ENCODE measurements at places on chromosomes 16 and 17.

GRCh38 chr16:6602405-6602804, 730.2 kb upstream of the RBFOX1 start:
- no peak for DNase-seq

DNA sequence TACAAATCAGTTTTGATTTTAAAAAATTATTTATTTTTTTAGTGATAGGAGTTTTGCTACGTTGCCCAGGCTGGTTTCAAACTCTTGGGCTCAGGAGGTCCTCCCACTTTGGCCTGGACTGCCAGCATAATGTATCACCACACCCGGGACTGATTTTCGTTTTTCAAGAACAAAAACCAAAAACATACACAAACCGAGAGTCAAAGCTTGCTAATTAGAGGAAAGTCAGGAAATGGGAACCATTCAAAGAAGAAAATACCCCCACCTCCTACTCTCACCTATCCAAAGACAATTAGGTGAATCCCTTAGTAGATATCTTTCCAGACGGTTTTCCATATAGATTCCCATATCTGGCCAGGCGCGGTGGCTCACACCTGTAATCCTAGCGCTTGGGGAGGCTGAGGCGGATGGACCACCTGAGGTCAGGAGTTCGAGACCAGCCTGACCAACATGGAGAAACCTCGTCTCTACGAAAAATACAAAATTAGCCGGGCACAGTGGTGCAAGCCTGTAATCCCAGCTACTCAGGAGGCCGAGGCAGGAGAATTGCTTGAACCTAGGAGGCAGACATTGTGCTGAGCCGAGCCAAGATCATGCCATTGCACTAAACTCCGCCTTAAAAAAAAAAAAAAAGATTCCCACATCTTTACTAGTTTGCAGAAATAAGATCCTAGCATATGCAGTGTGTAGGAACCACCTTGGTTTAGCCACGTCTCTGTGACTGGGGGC, 883 bp upstream of the SPN start:
- DNase-seq = no peak

- DNase-seq = no peak
These were observed 132.2 kb upstream of the HS3ST2 start for GRCh38 chr16:22681554-22682291.

- DNase-seq = peak; percentile 20
These were observed 53.5 kb downstream of the STX8 start for GRCh38 chr17:9522074-9522473.

- DNase-seq = no peak
These were observed 5.4 kb downstream of the MYO1C start for GRCh38 chr17:1486802-1487695.

DNA sequence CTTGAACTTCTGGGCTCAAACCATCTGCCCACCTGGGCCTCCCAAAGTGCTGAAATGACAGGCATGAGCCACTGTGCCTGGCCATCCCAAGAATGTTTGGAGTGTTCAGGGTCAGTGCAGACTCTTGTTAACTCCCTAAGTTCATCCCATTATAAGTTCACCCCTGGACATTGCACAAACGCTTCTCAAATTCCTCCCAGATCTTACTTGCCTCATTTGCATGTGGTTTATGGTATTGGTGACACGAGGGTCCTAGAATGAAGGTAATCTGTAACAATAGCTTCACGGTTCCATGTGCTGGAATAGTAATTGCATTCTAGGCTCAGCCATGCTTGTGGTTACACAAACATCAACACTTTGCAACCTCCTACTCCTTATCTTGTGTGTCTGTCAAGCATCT, 5.0 kb upstream of the CCDC42 start:
- no peak for DNase-seq

DNA sequence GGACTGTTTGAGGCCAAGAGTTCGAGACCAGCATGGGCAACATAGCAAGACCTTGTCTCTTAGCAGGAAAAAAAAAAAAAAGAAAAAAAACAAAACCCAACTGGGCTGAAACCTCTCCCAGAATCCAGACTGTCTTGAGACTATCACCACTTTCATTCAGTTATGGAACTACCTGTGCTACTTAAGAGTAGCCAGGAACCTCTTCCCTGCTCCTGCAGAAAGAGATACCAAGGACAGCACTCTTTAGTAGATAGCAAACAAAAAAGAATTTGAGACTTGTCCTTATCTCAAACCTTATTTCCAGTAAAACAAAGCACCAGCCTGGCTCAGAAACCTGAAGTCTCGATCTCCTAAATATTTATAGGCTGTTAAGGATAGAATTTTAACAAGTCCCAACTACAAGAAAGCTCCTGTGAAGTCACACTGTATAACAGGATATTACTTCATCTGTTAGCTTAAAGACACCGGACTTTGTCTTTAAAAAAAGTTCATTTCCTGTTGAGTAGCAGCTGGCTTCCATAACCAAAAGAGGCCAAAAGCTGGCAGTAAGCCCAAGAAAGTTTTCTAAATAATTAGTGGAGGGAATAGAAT, 5.1 kb downstream of the CDR2 start:
- no peak for DNase-seq

- DNase-seq = peak; percentile 34
These were observed 5.6 kb upstream of the CIITA start for GRCh38 chr16:10871157-10871991.

DNA sequence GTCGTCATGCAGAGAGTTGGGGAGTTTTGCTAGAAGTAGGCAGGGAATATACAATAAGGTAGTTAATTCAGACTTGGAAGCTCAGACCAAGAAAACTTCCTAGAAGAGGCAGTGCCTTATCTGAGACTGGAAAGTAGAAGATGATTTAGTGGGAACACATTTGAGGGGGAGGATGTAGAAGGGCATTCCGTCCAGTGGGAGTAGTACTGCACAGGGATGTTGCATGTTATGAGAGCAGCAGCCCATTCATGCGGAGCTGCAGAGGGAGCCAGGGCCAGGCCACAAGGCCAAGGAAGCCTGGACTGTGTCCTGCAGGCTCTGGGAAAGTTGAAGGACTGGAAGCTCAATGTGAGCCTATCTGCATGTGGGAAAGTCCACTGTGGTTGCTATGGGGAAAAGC, 344.5 kb upstream of the EEF2KMT start:
- DNase-seq = no peak

DNA sequence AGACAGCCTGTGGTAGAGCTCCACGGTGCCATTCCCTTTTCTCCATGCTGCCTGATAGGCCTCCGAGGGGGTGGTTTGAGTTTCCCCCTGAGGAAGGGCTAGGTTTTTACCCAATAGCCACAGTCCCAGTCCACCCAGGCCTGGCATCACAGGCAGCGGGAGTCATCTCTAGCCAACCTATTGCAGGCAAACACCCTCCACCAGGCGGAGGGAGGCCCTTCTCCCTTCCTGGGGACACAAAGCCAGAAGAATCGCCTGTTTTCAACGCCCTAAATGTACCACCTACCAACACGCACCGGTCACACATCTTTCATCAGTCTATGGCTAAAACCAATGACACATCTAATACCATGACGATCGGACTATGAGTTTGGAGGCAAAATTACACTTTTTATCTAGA, 7.4 kb downstream of the CSNK1D start:
- no peak for DNase-seq
